ENCODE measurements at places on chromosomes 7 and 10.

DNA sequence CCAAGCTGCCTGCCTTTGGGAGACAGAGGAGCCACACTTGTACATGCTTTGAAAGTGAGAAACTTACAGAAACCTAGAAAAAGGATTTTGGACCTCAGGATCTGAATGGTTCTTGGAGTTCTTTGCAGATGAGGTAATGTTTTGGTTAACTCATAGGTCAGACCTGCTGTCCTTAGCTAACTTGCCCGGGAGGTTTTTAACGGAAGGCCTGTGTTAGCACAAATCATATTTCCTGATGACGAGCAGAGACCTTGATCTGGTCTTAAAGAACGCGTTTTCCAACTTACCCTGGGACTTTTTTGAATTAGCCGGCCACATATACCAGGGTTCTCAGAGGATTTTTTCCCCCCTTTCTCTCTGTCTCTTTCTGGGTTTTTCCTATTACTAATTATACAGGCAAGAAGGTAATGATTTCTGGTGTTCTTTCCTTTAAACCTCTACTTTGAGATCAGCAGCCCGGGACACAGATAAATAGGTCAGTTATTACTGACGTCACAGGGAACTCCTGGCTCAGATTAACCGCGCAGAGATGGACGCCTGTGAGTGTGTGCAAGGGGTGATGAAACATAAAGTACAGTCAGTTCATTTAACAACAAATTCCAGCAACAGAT is 101.7 kb upstream of the KLF6 start:
- DNase-seq, result no peak

DNA sequence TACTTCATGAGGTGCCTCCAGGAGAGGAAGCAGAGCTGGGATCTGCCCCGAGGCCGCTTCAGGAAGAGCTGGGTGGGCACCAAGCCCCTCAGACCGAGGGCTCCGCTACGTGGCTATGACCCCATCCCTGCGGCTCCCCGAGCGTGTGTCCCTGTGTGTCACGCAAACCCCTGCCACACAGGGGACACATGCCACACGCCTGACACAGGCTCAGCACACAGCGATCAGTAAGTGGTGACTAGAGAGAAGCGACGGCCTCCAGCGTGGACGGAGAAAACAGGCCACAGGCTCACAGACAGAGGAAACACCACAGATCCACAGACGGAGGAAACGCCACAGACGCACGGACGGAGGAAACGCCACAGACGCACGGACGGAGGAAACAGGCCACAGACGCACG is 18.5 kb downstream of the DIP2C start:
- no peak for DNase-seq

DNA sequence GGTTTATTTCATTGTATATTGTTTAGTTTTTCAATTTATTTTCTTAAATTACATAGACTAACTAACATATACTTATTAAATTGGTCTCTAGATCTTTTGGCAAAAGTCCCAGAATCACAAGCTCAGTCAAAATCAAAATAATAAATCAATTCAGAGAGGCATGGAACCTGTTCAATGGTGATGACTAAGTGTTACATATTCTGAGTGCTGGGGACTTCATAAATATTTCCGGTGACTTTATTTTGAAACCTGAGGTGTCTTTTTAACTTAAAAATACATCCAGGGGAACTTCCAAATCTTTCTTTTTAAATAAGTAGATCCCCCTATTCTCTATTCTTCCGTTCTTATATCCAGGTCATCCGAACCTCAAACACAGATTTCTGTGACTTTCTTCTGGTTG is 89.6 kb upstream of the ZNF804B start:
- DNase-seq, result no peak

DNA sequence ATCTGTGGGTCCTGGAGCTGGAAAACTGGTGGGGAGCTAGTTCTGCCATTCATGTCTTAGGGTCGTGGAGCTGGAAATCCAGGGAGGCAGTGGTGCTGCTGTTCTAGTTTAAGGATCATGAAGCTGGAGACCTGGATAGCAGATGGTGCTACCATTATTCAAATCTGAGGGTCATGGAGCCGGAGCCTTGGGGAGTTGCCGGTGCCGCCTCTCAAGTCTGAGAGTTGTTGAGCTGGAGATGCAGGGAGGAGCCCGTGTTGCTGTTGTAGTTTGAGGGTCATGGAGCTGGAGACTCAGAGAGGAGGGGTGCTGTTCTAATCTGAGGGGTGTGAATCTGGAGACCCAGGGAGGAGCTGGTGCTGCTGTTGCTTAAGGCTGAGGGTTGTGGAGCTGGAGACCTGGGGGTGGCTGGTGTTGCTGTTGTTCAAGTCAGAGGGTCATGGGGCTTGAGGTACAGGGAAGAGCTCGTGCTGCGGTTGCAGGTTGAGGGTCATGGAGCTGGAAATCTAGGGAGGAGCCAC is 86.0 kb upstream of the ZNF479 start:
- DNase-seq, result no peak

DNA sequence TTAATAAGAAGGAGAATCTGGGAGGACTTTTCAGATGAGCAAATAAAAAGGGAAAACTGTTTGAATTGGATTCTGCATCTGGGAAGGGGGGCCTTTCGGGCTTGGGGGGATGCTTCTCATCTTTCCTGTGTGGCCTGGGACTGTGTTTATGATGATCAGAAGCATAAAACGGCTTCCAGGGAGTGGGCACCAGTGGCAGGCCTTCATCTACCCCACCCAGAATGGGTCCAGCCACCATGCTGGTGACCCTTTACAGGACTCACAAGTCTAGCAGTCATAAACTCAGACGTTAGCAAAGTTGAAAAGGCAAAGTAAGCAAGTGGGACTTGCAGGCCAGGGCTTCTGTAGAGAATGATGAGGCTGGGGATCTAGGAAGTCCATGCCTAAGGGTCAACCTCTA is 198.3 kb upstream of the ZMIZ1 start:
- DNase-seq, result no peak

- no peak for DNase-seq
Observed at GRCh38 chr7:46282155-46282554, 361.1 kb upstream of the IGFBP3 start.

DNA sequence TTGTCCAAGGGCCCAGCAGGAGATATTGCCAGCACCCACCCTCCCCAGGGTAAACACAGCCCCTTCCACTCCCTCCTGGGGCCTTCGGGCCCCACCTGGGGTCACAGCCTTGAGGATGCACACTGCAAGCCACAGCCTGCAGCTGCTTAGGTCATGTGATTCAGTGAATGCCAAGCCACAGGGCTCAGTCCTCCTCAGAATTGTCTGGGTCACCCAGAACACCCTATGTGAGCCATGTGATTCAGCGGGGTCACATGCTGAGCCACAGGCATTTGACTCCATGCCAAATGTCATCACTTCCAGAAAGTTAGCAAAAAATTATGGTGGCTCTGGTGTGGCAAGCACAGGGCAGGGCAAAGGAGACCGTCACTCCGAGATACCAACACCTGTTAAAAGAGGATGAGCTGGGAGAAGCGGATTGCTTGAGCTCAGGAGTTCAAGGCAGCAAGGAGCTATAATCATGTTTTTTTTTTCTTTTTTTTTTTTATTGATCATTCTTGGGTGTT is 17.2 kb upstream of the PSAP start:
- DNase-seq, result no peak

DNA sequence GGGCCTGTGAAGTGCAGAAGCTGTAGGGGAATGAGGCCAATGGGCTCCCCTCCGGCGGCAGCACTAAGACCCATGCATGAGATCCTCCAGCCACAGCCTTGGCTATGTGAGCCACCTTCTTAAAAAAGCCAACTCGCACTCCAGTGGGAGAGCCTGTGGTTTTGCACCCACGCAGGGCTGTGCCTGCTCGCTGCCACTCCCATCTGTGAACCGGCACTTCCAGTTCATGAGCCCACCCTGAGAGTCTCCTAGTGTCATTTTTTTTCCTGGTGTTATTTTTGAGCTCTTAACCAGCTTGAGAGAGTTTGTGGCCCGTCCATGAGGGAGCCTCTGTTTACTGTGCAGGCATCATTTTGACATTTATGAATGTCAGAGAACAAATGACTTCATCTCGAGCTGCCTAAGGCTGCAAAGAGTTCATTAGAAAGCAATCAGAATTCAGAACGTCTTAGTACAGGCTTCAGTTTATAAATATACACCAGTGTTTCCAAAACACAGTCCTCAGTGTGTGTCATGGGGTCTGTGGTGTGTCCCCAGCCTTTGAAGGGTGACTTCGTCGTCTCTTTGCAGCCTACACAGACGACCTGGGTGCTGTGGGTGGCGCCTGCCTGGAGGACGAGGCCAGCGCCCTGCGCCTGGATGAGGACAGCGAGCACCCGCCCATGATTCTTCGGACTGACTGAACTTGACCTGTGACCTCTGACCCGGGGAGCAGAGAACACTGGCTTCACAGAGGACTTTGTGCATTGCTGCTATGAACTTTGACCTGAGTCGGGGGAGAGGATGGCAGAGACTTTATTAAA is 40.4 kb downstream of the WIPI2 start:
- DNase-seq, result no peak

Measured in activated gamma-delta T cell treated with Interleukin-2 at 50 U/mL for 16 hours (primary cell).